Left cardiac atrium (tissue), 4 donors: ENCODE measurements at places on chromosomes 3 and 15. TPM values are rescaled to one million over a fixed set of nuclear protein-coding genes. Genes with fewer than 3 reads are reported as not detected.

DNA sequence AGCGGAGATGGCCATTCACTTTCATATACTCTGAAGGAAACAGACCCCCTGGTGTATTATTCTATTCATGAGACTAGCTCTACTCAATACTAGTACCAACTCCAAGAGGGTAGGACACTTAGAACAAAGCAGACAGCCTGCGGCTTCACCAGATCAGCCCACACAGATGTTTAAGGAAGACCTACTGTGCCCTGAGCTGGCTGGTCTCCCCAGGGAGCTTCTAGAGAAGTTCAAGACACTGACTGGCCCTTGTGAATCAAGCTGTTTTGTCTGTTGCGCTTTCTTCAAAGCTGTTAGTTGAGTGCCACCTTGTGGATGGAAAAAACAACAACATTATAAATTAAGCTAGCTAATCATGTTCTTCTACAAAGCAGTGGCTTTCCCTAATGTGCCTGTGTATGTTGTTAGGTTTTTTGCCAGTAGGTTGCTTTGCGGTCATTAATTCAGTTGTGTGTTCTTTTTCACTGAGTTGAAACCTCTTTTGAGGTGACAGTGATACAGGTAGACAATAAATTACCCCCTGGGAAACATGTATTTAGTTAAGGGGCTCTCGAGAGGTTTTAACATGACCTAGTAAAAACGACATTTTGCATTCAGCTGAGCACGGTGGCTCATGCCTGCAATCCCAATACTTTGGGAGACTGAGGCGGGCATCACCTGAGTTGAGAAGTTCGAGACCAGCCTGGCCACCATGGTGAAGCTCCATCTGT is 64.2 kb upstream of the MYZAP start:
- peak; percentile 54 for DNase-seq

GRCh38 chr3:37653466-37653865 is 208.2 kb upstream of the CTDSPL start:
- DNase-seq = no peak

GRCh38 chr3:172078721-172079120 is 39.3 kb downstream of the FNDC3B start:
- no peak for DNase-seq

- DNase-seq = no peak
These were observed 206.9 kb upstream of the TRIM42 start for GRCh38 chr3:140470962-140471361.

DNA sequence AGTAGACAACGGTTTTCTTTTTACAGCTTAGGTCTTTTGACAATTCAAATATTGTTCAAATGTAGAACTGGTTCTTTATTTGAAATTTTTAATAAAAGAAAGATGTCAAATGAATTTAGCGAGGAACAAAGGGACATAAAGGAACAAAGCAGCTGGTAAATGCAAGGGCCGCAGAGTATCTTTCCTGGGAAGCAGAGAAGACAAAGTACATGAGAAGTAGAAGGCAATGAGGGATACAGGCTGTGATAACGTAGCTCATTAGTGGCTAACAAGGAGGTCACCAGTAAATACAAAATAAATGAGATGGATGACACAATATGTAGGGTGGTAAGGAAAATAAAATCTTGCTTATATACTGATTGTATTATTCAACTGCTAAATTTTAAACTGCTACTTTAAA is 762.8 kb downstream of the VGLL3 start:
- DNase-seq = no peak

- DNase-seq = no peak
These were observed 45.9 kb upstream of the LMCD1 start for GRCh38 chr3:8455526-8456411.

DNA sequence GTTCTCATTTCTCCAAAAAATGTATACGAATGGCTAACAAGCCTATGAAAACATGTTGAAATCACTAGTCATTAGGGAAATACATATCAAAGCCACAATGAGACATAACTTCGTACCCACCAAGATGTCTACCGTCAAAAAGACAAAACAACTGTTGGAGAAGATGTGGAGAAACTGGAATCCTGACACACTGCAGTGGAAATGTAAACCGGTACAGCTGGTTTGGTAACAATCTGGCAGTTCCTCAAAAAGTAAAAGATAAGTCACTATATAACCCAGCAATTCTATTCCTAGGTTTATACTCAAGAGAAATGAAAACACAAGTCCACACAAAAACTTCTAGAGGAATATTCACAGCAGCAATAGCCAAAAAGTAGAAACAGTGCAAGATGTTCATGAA is 7.0 kb downstream of the SCAPER start:
- DNase-seq = no peak

GRCh38 chr3:14125193-14126016 is 553 bp downstream of the TMEM43 start:
- DNase-seq = peak; percentile 81

- DNase-seq = no peak
These were observed 193.1 kb downstream of the ABHD5 start for GRCh38 chr3:43883729-43884396.

DNA sequence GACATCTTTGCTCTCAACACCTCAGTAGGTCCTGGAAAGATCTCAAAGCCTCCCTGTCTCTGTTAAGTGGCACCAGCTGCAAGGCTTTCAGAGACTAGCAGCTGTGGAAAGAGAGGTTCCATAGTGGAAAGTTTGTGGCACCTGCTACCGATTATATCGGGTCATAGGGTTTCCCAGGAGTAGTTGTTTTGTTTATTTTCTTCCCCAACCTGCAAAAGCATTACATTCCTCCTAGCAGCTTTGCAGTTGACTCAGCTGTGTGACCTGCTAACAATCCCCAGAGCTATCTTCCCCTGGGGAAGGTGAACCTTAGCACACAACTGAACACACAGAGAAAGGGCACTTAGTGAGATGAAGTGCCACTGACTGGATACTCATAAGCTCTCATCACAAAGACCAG is 598.9 kb upstream of the GRM7 start:
- no peak for DNase-seq

DNA sequence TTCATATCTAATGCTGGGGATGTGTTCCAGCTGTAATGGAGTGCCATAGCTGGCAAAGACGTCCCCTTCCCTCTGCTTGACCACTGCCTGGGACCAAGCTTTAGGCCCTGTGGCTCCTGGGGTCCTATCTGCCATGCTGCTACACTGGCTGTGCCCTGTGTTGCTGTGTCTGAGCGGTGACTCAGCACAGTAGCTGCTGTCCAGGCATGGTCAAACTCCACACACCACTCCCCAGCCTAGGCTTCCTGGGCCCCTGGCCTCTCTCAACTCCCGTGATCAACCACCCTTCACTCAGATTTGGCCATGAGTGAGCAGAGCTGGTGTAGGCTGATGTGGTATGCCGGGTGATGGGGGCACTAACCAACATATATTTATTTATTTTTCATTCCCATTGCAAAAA is 27.0 kb downstream of the EPHB1 start:
- DNase-seq = no peak

DNA sequence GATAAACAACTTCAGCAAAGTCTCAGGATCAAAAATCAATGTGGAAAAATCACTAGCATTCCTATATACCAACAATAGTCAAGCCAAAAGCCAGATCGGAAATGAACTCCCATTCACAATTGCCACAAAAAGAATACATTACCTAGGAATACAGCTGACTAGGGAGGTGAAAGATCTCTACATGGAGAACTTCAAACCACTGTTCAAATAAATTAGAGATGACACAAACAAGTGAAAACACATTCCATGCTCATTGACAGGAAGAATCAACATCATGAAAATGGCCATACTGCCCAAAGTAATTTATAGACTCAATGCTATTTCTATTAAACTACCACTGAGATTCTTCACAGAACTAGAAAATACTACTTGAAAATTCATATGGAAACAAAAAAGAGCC is 94.2 kb upstream of the PSMD6 start:
- no peak for DNase-seq

DNA sequence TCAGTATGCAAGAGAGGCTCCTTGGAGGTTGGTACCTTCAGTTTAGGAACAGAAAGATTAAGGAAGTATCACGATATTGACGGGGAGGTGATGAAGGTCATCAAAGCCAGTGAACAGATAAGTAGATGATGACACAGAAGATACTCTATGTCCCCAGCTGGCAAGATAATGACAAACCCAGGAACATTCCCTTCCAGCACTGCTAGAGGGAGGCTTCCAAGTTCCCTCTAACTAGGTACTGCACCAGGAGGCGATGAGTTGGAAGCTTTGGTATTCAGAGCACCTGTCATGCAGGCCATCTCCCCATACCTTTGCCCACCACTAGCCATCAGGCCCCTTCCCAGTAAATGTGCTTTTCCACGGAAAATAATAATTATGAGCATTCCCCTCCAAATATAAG is 40.8 kb downstream of the NBEAL2 start:
- DNase-seq = no peak

DNA sequence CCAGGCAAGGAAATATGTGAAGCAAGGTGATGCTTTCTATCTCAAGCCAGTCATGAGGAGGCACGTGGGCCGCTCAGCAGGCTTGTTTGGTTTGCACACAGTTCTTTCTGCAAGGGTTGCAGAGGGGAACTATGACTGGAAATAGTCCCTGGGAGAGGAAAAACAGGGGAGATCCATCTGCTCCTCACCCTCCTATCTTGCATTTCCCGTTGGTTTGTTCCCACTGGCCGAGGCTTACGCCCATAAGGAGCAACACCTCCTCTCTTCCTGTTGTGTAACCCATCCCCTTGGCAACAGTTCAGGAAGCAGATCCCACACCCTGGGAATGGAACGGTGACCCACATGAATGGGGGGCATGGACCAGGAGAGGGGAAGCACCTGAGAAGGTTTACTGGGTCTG is 72.1 kb upstream of the MAGI1 start:
- DNase-seq = no peak

GRCh38 chr3:81816473-81817250 is 55.2 kb upstream of the GBE1 start:
- DNase-seq = no peak

- peak; percentile 87 for DNase-seq
These were observed 1.5 kb upstream of the TNK2 start for GRCh38 chr3:195909644-195910498.

DNA sequence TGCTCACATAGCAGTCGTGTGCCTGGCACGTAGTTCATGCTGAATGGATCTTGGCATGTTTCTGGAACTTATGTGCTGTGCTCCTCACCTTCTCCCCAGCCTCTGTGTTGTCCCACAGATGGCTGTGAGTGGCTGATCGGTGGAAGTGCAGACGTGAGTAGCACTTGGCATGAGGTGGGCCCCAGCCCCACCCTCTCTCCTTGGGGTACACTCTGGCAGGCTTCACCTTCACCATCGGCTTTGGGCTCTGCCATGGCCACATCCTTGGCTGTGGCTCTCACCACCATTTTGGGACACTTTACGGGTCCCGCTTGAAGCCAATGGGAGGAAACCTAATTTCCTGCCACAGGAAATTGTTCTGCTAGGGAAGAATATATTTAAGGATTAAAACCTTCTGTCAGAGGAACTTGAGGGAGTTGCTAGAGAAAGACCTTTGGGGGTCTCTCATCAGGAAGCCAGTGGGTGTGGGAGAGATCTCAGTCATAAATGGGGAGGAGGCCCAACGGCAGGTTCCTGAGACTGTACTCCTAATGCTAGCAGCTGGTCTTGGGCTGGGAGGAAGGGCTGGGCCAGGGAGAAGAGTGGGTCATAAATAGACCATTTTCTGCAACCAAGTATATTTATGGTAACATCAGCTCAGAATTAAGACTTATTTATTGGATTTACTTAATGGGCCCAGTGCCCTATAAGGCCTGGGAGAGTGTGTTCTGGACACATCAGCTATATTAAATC is 92.3 kb downstream of the SMAD3 start:
- no peak for DNase-seq

- peak; percentile 82 for DNase-seq
These were observed 50.1 kb downstream of the UMPS start for GRCh38 chr3:124780356-124780755.

GRCh38 chr15:99493461-99493860 is 72.3 kb upstream of the MEF2A start:
- no peak for DNase-seq

GRCh38 chr3:23840521-23840920 is 34.8 kb downstream of the UBE2E1 start:
- no peak for DNase-seq

Gene IQCF5
- total RNA-seq = not detected

Gene NDN
- total RNA-seq = 38.9 TPM

Gene GXYLT2
- total RNA-seq = 27.4 TPM

Gene RTP3
- total RNA-seq = not detected

Gene TRIM42
- not detected for total RNA-seq

Gene ZBBX
- total RNA-seq = not detected

Gene CCR8
- total RNA-seq = not detected

Gene MUC13
- not detected for total RNA-seq
